Occipital lobe (tissue), 3 donors: ENCODE measurements at places on chromosomes 1 and 21.

DNA sequence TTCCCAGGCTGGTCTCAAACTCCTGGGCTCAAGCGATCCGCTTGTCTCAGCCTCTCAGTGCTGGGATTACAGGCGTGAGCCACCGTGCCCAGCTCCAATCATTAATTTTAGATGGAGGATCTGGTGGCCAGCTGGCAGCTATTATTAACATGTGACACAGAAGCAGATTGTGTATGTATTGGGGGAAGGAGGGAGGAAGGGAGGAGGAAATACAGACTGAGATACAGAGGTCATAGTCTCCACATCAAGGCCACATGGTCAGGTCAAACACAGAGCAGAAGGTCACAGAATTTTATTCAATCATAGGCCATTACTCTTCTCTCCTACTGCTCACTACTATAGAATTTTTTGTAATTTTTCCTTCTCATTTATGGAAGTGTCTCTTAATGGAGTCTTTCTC lies 57.9 kb upstream of the ADORA3 start:
- DNase-seq = no peak

GRCh38 chr1:109901524-109902145 lies 9.0 kb upstream of the CSF1 start:
- no peak for DNase-seq

DNA sequence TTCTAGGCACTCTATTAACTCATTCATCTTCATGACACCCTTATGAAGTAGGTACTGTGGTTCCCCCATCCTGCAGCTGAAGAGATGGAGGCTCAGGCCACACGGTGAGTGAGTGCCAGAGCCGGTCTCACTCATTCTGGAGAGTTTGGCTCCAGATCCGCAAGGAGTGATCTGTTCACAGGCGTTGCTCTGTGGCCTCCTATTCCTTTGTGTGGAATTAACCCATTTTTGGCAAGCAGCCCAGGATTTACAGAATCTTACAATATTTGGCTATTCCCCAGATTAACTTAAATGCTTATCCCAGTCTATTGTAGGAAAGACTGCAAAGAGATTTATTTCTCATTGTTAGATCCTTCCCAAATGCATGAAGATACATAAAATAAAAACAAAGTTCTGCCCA lies 29.6 kb downstream of the KIAA0040 start:
- no peak for DNase-seq

DNA sequence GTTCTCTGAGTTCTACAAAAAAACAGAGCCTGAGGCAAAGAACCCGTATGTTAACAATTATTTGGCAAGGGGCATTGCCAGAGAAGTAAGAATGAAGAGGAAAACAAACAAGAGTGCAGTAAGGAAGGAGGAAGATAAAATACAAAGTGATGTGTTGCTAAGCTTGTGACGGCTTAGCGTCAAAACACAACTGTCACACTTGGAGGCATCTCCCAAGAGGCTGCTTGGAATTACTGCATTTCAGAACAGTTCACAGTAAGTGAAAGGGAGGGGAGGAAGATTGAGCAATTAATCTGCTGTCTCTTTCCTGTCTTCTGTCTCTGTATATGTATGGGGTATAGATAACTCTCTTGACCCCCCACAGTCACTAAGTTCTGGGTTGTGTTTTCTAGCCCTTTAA lies 1017.0 kb upstream of the TMPRSS15 start:
- DNase-seq = no peak

DNA sequence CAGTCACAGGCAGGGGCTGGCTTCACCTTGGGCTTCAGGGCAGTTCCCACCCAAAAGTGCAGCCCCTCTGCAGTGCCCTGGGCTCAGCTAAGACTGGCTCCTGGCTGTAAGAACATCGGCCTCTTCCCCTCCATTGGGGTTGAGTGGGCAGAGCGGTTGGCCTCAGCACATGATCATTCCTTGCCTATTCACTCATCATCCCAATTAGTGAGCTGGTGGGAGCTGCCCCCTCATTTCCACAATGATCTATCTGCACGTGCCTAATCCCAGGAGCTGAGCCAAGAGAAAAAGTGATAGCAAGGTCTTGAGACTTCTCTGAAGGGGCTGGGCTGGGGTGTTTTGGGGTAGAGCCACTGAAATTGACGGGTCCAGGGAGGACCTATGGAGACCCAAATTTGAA lies 133.6 kb downstream of the SYF2 start:
- no peak for DNase-seq

DNA sequence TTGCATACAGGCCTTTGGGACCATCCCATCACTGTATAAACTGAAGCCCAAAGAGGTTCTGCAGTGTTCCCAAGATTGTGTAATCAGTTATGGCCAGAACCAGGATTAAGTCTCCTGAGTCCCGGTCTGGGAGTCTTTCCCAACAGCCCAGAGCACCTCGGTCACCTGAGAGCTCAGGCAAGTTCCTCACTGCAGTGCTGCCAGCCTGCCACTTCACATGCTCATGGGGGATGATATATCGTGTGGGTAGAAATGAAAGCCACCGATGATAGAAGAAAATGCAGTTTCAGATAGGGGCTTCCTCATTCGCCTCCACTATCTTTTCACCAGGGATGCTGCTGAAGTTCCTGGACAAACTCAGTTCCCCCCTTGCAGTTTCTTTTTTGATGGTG lies 30.4 kb downstream of the FHAD1 start:
- DNase-seq = no peak

DNA sequence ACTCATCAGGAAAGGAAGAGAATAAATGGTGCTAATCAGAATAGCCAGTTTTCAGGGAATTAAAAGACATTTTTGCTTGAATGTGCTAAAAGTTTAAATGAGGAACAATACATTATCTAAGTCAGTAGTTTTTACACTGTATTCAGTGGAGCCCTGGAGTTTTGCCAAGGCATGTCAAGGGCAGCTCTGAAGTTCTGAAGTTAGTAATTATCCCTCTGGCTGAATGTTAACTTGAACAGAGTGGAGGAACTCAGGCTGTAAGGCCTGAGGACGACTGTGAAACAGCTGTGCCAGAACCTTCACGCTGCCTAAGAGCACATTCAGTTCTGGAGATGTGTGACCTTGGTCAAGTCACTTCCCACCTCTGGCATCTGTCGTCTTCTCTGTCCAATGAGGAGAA lies 68.1 kb downstream of the EDEM3 start:
- DNase-seq = no peak

- no peak for DNase-seq
Observed at GRCh38 chr1:218390618-218391017, 45.5 kb downstream of the TGFB2 start.

DNA sequence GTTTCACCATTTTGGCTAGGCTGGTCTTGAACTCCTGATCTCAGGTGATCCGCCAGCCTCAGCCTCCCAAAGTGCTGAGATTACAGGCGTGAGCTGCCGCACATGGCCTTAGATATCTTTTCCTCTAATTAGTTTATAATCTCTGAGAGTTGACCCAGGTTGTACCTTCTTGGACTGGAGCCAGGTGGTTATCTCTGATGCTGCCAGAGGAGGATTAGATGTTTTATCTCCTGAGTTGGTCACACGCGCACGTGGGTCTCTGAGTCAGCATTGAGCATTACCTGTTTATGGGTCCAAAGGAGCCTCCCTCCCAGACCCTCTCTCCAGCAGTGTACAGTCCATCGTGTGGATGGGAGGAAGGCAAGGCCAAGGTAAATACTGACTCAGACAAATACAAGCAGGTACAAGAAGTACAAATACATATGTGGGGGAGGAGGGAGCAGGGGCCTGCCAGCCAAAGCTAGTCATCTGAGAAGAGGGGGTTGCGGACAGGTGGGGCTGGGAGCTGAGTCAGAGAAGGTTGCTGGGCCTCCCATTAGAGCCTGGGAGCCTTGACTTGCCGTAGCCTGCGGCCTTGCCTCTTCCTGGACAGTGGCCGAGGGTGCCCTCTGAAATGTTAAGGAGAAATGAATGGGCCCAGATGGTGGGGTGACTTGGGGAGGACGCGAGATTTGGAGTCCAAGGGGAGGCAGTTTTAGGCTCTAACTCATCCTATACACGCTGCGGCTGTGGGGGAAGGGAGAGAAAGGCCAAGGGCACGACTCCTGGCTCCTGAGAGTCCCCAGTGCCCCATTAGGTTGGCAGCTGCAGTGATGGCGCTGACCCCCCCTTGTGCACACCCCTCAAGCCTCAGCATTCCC lies 13.1 kb downstream of the IL6R start:
- no peak for DNase-seq

DNA sequence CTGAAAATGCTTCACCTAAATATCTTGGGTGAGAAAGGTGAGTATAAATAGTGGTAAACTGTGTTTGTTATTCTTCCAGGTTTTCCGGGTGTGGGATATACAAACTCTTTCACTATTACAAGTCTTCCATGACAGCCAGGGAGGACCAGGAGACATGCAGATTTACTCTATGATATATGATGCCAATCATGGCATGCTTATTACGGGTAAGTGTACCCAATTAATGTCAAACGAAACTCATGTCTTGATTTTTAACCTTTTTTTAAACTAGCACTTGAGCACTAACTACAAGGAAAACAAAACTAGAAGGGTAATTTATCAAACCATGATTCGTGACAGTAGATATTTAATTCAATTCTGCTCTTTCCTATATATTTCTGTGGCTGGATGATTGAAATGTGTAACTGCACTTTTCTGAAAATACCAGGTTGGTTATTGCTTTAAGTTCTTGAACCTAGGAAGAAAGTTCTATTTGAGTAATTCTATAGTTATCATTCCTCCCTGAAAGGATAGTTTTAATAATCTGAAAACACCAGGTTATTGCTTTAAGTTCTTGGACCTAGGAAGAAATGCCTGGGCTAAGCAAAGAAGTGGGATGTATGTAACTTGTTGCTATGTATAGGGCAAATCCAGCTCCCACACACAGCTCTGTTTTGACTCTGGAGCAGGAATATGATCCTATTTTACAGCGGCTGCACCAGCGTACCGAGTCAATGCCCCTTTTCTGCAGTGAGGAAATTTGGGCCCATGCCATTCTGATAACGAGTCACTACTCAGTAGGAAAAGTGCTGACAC lies 86.4 kb downstream of the WDR64 start:
- DNase-seq = no peak

DNA sequence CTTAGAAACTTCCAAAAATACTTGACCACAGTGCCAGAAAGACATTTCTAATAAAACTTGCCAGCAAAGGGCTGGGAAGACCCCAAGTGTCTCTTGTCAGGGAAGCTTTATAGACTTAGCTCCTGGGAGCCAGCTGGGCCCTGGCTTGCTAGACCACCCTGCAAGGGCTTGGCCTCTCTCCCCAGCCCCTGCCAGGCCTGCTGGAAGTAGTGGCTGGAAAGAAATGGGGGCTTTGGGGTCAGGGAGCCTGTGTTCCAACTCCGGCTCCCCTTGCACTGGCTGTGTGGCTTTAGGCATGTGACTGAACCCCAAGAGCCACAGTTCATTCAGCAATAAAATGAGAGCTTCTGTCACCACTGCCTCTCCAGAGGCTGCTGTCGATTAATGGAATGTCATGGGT lies 31.1 kb downstream of the H3-3A start:
- no peak for DNase-seq

DNA sequence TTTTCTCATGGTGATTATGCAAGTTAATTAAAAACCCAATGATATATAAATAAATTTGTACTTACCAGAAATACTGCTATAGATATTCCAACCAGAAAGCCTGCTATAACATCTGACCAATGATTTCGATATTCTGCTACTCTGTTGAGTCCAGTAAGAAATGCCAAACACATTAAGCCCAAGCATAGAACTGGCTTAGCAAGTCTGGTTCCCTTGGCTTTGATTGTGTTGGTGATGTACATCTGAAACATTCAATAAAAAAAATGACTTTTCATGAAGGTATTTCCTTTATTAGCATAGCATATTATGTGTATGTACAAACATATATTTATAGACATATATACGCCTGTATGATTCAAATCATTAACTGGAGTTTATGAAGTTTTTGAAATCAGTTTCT lies 82.8 kb downstream of the PLPPR5 start:
- DNase-seq = no peak

DNA sequence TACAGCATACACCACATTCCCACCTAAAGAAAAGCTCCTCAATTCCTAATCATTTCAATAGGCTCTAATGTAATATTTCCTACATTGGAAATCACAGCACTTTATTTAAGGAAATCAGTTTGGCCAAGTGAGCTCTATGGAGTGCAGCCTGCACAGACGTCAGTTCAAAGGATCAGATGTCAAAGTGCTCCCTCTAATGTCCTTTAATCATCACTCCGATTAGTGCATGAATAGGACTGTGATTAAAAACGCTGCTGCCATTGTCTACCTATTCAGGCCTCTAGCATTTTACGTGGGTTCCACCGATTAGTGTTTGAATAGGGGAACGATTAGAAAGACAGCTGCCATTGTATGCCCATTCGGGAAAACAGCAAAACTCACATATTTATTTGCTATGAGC lies 50.2 kb downstream of the DPYD start:
- DNase-seq = no peak

- DNase-seq = no peak
Observed at GRCh38 chr1:51241119-51241518, 5.0 kb downstream of the RNF11 start.

GRCh38 chr1:96727860-96728259 lies 6.3 kb downstream of the PTBP2 start:
- no peak for DNase-seq

- DNase-seq = no peak
Observed at GRCh38 chr1:204115116-204115515, 36.7 kb downstream of the ETNK2 start.

GRCh38 chr1:24990779-24991641 lies 60.9 kb upstream of the RUNX3 start:
- no peak for DNase-seq

GRCh38 chr21:37398697-37399096 lies 32.1 kb downstream of the DYRK1A start:
- DNase-seq = no peak

- DNase-seq = no peak
Observed at GRCh38 chr1:56439610-56440264, 139.6 kb downstream of the PLPP3 start.

GRCh38 chr1:55311057-55311641 lies 96.0 kb upstream of the USP24 start:
- DNase-seq = no peak

DNA sequence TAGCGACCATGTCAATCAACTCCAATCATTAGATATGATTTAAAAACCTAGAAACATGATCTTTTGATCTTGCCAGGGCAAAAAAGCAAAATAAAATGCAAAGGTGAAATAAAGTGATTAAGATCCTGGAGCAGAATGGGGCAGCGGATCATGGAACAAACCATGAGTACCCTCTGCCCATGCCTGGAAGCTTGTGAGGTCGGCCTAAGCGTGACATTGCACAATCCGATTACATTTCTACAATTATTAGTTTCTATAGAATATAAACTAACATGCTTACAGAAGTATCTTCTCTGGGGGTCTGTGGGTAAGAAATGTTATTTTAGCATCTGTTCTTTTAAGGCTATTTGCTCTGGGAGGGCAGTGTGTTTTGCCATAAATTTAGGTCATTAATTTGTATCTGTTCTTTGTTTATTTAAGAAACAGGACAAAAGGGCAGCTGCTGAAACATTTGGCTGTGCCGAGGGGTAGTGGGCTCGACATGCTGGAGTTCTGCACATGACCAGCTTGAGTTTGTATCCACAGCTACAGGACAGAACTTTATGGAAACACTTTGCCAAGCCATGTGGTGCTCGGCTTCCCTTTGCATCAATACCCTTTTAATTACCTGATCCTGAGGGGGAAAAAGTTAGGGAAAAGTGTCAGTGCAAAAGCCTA lies 55.9 kb downstream of the ZBTB18 start:
- no peak for DNase-seq
